Ovary (tissue), 10 donors: ENCODE measurements at places on chromosomes 3 and 15. TPM values are rescaled to one million over a fixed set of nuclear protein-coding genes. Genes with fewer than 3 reads are reported as not detected.

- no peak for DNase-seq
Measured at GRCh38 chr15:101033801-101034200, 114.6 kb downstream of the LRRK1 start.

The ARHGAP11A gene
- total RNA-seq: 1.0 TPM

DNA sequence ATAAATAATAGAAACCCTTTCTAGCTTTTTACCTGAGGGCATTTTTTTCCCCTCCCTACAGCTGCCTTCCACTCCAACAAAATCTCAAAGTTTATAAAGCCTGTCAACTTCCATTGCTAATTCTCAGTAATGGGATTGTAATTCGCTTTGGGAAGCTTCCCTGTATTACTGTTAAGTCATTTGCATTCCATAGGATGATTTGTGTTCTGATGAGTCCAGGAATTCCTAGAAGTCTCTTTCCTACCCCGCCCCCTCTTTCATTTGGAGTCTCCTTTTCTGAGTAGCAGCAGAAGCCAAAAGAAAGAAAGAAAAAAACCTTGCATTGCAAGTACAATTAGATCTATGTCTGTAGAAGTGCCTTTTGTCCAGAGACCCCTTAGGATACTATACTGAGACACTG is 1033.3 kb downstream of the IGSF11 start:
- no peak for DNase-seq

The PRTG gene
- 8.9 TPM for total RNA-seq

- peak; percentile 71 for DNase-seq
Measured at GRCh38 chr15:101528108-101528916, 38.8 kb upstream of the PCSK6 start.

DNA sequence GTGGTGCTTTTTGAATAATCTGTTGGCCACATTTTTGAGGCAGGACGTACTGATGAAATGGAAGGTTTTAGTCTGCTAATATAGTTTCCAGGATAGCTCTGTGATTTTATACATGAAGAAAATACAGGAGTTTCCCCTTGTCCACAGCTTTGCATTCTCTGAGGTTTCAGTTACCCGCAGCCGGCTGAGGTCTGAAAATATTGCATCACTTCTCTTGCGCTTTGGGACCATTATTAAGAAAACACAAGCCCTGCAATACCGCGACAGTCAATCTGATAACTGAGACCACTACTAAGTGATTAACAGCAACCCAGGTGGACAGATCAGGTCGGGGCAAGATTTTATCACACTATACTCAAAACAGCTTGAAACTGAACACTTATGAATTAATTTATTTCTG is 33.0 kb downstream of the BLM start:
- DNase-seq: no peak

- no peak for DNase-seq
Measured at GRCh38 chr15:99976811-99977271, 243.6 kb upstream of the LYSMD4 start.

GRCh38 chr3:186277268-186277909 is 84.6 kb downstream of the DGKG start:
- DNase-seq: no peak
